ENCODE measurements at places on chromosomes 1 and 21.

DNA sequence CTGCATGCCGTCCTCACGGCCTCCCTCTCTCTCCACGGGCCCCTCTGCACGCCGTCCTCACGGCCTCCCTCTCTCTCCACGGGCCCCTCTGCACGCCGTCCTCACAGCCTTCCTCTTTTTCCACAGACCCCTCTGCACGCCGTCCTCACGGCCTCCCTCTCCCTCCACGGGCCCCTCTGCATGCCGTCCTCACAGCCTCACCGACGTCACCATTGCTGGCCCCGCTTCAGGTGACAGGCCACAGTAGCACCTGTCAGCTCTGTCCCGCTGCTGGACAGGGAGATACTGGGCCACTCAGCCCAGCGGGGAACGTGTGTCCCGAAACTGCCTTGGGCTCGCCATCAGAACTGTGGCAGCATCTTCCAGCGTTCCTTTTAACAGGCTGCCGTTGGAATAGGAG is 82.8 kb upstream of the COL6A1 start:
- no peak for DNase-seq

GRCh38 chr1:111789142-111789541 is 33.4 kb downstream of the DDX20 start:
- DNase-seq: no peak

GRCh38 chr1:4517186-4517954 is 137.0 kb upstream of the AJAP1 start:
- DNase-seq: no peak

DNA sequence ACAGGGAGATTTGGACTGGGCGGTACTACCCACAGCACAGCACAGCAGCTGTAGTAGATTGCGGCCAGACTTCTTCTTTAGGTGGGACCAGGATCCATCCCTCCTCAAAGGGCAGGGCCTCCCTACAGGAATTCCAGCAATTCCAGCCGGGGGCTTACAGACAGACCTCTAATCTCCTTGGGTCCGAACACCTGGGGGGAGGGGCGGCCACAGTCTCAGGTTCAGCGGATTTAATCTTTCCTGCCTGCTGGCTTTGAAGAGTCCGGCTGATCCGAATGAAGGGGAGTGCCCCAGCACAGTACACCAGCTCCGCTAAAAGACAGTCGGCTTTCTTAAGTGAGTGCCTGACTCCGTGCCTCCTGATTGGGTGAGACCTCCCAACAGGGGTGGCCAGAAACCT is 1708.5 kb downstream of the BRINP3 start:
- DNase-seq: no peak

DNA sequence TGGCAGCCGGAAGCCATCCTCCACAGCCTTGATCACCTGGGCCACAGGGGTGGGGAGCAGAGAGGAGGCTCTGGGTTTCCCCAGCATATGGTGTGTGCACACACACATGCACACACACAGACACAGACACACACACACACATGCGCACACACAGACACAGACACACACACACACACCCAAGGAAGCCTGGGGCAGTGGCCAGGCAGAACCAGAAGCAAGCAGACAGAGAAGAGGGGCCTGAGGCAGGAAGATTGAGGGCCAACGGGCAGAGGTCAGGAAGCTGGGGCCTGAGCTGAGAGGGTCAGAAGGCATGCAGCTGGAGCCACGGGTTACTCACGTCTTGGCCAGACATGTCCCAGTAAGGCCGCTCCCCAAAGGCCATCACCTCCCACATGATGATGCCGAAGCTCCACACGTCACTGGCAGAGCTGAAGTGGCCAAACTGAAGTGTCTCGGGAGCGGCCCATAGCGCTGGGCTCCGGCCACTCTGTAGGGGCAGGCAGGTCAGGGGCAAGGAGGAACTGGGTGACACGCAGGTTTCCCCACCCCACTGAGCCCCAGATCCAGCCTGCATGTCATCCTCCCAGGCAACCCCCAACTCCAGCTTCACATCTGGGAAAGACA is 27.4 kb downstream of the CDCA8 start:
- DNase-seq: no peak

DNA sequence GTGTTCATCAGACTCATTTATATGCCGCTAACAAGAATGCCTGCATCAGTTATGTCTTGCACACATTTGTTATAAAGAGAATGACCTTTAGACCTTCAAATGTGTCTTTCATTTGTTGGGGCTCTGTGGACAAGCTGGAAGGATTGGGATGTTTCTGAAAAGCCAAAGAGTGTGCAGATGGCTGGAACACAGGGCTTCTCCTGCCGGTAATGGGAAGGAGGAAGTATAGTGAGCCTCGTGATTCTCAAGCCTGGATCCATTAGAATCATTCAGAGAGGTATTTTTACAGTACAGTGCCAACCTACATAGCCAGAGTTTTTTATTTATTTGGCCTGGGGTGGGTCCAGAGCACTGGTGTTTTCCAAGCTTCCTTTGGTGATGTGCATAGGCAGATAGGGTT is 40.6 kb upstream of the ATP1A1 start:
- DNase-seq: no peak

- DNase-seq: no peak
Measured at GRCh38 chr1:62294261-62294660, 25.0 kb downstream of the KANK4 start.

GRCh38 chr1:224959656-224960055 is 30.2 kb downstream of the DNAH14 start:
- DNase-seq: no peak

DNA sequence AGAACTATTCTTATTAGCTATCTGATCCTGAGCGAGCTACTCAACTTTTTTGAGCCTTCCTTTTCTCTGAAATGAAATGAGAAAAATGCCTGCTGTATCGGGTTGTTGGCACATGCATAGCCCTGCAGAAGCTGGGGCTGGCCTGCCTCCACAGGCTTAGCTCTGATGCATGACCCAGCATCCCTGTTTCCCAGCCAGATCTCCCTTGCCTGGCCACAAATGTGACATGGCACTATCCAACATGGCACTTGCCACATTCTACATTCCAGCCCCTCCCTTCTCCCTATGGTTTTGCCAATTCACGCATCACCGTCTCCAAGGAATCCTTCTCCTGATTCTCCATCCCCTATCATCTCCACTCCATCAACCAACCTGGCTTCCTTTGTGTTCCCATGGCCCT is 13.8 kb downstream of the RNU5D-1 start:
- DNase-seq: no peak

- DNase-seq: no peak
Measured at GRCh38 chr1:186793582-186793927, 35.2 kb upstream of the PLA2G4A start.

DNA sequence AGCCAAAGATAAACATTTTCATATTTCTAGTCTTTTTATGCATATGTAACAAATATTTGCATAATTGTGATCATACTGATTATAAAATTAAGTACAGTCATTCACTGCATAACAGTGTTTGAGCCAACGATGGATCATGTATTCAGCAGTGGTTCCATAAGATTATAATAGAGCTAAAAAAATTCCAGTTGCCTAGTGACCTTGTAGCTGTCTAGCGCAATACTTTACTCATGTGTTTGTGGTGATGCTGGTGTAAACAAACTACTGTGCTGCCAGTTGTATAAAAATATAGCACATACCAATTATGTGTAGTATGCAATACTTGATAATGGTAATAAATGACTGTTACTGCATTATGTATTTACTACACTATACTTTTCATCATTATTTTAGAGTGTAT is 2.1 kb upstream of the S100A10 start:
- DNase-seq: no peak

DNA sequence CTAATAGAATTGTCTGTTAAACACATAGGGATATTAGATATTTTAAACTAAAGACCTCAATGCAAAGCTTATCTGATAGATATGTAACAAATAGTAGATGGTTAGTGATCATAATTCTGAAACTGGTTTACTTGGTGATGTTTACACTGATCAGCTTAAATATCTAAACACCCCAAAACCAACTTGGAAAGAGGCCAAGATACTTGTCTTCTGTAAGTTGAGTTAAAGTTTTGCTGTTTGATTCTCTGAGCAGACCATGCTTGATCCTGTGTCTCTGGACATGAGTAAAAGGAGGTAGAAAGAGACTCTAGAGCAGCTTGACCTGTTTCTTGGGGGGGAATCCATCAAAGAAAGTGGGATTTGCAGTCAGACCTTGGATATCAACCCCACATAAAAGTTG is 107.5 kb downstream of the NEK7 start:
- no peak for DNase-seq

DNA sequence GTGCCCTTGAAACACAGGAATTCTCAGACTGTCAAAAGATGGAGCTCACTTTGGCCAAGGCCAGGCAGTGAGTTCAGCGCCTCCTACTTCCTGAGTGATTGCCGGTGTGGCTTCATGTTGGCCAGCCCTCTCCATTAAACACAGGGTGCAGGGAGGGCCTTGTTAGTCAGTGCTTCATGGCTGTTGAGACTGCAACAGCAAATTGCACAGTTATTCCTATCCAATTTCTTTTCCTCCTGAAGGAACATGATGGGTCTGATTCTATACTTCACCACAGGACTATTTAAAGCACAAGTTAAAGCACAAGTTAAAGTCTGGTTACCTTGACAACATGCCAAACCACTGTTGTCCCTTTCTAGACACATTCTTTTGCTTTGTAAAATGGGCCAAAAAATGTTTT is 156.6 kb downstream of the SIPA1L2 start:
- DNase-seq: no peak

- no peak for DNase-seq
Measured at GRCh38 chr1:90291431-90292216, 296.7 kb downstream of the ZNF326 start.

GRCh38 chr1:30511991-30512913 is 211.1 kb downstream of the MATN1 start:
- DNase-seq: no peak
